ENCODE measurements at places on chromosomes 3 and 15.

GRCh38 chr3:69088063-69088462 lies 3.3 kb downstream of the ARL6IP5 start:
- DNase-seq: no peak

- no peak for DNase-seq
Measured at GRCh38 chr3:60095516-60095915, 1045.7 kb upstream of the CFAP20DC start.

DNA sequence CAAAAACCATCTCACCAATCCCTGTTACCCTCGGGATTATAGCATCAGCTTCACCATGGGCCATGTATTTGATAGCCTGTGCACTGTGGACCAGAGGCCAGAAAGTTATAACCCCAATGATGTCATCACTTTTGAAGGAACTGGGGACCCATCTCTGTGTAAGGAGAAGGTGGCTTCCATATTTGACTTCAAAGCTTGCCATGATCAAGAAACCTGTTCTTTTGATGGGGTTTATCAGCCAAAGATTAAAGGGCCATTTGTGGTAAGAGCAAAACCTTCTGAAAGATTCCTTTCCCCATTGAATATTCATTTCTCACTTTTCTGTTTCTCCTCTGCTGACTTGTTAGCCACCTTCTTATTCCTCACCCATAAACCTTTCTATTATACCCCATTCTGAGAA lies 34.3 kb upstream of the RPL14 start:
- no peak for DNase-seq

DNA sequence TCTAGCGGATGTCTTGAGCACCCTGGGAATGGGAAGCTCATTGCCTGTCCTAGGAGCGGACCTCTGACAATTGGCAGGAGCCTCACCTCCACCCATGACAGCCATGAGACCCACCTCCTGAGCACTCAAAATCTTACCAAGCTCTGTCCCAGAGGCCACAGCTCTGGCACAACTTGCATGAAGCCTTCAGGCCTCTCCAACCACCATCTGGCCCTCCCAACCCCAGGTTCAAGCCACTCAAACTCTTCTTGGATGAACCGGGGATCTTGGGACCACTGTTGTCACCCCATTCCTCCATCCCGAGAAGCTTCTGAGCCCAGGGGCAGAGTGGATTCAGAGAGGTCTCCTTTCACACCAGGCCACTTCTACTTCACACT lies 1.5 kb downstream of the VIPR1 start:
- DNase-seq: no peak

DNA sequence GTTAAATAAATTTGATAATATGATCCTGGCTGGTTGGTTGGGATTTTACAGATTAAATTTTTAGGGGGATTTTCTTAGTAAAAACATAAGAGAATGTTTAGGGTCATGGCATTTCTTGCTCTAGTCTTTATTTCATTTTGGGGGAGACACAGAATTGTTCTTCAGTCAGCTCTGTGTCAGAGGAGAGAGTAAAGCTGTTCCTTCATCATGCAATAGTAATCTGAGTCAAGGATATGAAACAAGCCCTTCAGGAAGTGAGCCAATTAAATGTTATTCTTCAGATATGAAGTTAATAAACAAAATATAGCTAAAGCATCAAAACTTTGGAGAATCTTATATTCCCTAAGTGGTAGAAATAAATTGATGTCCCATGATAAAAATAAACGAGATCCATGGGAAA lies 22.9 kb upstream of the SLC4A7 start:
- no peak for DNase-seq

- DNase-seq: no peak
Measured at GRCh38 chr15:45802140-45802539, 167.3 kb downstream of the SQOR start.

DNA sequence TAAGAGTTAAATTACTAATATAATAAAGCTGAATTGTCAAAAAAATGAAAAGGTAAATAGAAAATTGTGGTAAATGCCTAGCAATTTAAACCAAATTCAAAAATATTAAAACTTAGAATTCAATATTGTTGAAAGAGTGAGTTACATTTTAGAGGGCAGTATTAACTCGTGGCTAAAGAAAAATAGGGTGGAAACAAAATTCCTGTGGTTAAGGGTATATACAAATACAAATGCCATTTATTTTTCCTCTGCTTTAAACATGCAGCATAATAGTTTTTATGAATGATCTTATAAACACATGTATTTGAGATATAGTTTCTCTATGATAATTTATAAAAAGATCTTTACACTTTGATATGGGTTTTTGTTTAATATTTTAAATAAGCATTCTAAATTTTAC lies 79.0 kb downstream of the NEDD4 start:
- DNase-seq: no peak

DNA sequence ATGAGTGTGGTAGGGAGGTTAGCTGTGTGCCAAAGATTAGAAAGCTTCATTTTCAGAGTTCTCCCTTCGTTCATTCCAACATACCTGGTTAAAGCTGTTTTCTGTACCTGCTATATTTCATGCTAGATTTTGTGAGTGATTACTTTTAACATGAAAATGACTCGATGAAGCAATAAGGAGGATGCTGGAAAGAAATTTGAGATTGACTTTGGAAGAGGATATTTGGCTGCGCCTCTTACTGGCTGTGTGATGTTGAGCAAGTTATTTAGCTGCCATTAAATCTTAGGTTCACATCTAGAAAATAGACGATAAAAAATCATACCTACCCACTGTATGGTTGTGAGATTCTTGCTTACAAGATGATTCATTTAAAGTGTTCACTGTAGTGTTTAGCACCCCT lies 288.7 kb downstream of the ZIC4 start:
- DNase-seq: no peak

DNA sequence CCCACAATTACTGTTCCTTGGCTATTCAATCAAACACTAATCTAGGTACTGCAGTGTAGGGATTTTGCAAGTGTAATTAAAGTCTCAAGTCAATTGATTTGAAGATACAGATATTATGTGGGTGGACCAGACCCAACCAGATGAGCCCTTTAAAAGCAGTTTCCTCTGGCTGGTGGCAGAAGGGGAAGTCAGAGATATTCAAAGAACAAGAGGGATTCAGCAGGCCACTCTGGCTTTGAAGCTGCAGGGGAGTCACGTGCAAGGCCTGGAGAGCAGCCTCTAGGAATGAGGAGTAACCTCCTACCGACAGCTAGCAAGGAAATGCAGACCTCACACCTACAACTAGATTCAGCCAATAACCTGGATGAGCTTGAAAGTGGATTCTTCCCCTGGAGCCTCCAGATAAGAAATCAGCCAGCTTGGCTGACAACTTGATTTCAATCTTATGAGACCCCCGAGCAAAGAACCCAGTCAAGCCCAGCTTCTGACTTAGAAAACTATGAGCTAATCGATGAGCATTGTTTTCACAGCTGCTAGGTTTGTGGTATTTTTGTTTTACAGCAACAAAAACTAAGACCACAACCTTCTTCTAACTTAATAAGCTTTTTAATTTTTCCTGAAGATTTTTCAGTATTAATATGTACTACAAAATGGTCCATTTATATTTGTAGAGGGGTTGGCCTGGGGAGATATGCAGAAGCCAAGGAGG lies 13.4 kb downstream of the HACD2 start:
- DNase-seq: no peak

GRCh38 chr3:72034986-72035385 lies 250.0 kb upstream of the PROK2 start:
- DNase-seq: no peak

GRCh38 chr3:171239757-171240503 lies 213.4 kb upstream of the SLC2A2 start:
- DNase-seq: no peak

- no peak for DNase-seq
Measured at GRCh38 chr15:74907163-74907870, 666 bp upstream of the FAM219B start.

GRCh38 chr3:35322070-35322469 lies 317.3 kb upstream of the ARPP21 start:
- no peak for DNase-seq

GRCh38 chr3:46926871-46927717 lies 49.5 kb downstream of the CCDC12 start:
- DNase-seq: no peak

DNA sequence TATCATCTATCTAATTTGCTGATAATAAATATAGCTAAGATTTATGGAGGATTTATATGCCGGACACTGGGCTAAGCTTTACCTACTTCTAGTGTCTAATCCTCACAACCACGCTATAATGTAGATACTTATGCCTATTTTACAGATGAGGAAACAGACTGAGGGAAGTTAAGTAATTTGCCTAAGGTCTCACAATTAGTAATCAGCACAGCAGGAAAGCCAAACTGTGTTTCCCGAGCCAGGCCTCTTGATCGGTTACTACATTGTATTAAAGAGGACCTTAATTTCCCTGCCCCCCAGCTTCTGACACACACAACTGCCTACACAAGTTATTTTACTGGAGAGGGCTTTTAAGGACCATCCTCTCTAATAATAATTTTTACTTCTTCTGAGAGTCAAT lies 40.9 kb downstream of the ONECUT1 start:
- DNase-seq: no peak

DNA sequence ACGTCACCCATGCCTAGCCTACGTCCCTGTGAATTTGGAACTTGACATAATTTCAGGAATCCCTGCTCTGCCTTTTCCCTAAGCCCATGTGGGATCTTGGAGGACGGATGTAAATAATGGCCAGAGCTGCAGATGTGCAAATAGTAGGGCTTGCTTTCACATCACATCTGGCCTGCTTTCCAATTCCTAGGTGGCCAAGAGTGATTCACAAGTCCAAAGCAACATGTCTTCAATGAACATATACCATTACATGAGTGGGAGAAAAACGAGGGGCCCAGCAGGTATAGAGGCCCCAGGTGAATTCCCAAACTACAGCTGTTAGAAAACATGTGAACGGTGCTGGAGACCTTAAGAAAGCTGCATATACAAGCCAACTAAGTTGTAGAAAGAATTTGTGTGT lies 214.6 kb downstream of the MAGI1 start:
- DNase-seq: no peak

Measured in HuH-7 (cell line).